RPMI7951 (cell line): ENCODE measurements at places on chromosomes 5 and 9. TPM values are rescaled to one million over a fixed set of nuclear protein-coding genes. Genes with fewer than 3 reads are reported as not detected.

The NUTM2G gene
- total RNA-seq: not detected in 2 replicates

The SH3RF2 gene
- total RNA-seq: 6.8 and 7.9 TPM in 2 replicates

The AK6 gene
- total RNA-seq: 36.9 and 50.1 TPM in 2 replicates

DNA sequence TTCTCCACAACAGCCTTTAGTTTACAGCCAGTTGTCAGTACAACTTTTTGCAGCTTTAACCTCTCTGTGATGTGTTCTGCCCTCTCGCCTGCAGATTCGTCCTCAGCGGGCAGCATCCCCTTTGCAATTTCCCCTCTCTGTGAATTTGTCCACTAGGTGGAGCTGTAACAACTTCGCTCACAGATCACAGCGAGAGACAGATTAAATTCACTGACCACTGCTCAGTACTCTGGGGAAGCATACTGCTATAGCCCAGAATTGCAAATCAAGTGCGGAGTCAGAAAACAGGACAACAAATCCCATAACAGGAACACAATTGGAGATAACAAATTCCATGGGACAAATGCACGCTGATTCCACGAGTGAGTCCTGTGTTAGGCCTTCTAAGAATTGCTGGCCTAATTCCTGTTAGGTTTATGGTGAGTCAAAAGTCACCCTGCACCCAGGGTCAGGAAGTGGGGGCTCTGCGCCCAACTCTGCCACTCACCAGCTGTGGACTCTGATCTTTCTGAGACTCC is 2124.9 kb downstream of the MAT2B start:
- DNase-seq: peak; percentile 10

DNA sequence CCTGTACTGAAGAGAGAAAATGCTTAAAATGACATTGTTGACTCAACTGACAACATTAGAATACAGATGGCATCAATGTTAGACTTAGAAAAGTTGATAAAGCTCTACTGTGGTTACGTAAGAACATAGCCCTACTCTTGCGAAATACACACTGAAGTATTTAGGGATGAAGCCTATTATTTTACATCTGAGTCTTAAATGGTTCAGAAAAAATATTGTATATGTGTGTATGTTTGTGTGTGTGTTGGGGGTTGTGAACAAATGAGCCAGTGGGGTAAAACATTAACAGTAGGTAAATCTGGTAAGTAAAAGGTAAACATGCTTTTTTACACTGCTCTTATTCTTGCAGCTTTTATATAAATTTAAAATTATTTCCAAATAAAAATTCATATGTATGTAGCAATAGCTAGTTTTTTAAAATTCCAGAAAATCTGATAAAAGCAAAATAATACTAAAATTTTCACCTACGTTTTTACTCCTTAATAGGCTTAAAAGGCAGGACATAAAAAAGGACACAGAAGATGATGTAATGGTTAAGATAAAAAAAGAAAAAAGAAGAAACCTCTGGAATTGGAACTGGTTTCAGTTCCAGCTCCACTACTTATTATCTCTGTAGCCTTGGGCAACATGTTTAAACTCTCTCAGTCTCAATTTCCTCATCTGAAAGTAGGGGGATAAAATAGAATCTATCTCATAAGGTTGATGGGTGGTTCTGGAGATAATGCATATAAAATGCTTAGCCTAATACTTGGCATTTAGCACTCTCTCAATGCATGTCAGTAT is 44.3 kb downstream of the GARNL3 start:
- DNase-seq: peak; percentile 21

DNA sequence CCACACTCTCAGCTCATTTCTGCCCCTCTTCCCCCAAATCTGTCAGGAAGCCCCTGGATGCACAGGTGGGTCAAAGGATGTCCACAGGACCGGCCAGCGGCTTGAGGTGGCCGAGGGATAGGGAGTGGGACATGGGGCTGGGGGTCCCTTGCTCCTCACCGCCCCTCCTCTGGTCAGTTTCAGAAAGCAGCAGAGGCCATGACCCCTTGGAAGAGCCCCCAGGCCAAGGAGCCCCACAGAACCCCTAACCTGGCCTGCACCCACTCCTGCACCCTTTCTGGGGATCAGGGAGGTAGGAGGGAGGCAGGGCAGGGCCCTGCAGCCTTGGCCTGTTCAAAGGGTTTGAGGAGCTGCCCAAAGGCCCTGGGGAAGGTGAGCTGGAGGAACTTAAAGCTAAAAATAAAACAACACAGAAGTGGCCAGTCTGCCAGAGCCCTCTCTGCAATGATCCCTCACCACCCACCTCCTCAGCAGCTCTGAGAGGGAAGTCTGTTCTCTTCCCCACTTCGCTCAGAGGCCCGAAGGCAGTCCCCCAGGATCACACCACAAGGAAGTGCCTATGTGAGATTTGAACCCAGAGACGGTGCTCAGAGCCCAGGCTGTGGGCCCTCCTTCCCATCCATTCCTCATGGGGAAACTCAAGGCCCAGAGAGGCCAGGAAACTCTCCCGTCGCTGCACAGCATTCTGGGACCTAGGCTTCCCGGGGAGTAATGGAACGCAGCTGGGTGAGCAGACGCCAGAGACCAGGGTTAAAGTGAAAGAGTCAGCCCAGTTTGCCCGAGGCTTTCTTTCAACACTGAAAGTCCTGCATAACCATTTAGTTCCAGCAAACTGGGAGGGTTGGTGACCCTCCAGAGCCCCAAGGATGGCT is 910 bp downstream of the ENG start:
- DNase-seq: peak; percentile 74

- DNase-seq: no peak
These were observed 464.2 kb downstream of the EBF1 start for GRCh38 chr5:158635565-158635964.

DNA sequence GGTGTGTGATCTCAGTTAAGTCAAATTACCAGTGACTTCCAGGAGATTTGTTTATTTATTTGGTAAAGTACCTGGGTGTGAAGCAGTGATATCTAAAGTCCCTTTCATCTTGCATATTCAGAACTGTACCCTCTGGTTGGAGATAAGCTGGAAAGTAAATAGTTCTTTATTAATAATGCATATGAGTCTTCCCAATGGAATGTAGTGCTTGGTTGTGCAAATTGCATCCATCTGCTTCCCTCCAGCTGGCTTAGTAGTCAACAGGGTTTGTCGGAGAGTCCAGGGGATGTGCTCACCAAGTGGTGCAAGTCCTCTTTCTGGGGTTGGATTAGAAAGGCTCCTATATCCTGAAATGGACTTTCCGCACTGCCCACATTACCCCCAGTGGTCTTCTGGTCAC is 42.0 kb downstream of the TRPM3 start:
- DNase-seq: no peak
